ENCODE measurements at places on chromosomes 3 and 15.

DNA sequence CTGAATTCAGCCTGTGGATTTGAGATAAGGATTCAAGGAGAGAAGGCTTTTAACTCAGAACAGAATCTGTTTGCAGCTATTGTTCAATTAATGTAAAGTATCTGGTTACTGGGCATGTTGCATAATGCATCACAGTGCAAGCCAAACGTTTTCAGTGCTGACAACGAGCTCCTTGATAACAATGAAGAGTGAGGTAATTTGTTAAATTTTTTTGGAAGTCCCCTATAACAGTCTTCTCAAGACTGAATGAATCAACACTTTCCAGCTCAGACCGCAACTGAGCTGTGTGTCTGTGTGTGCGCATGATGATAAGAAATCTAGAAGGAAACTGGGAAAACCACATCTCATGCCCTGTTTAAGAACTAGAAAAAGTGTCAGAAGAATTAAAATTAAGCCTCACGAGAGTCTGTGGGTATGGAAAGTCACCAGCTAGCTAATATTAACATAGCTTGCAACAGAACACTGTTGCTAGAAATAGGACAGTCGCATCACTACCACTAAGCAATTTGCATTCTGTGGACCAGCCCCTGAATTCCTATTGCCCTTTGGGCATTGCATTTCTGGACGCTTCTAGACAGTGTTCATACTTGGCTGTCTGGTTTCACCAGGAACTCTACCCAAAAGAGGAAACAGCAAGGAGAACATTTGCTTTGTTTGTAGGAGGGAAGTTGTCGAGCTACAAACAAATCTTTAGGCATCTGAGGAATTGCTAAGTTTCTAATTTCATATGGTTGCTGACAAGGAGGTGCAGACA, 43.7 kb upstream of the ATP2C1 start:
- DNase-seq: peak; percentile 62

DNA sequence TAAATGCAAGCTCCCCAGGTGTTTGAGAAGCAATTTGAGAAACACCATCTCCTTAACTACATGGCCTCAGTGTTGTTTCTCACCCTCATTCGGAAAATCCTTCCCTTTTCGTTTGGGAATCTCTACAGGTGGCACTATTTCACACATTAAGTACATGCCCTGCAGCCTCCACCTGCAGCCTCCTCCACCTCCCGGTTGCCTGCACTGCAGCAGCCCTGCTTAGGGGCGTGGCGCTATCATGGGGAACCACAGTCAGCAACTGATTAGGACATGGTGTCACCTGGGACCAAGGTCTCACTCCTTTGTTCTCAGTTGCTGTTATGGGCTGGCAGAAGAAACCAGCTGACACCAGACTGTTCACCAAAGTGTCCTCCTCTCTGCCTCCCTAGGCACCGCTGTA, 11.7 kb upstream of the ZNF774 start:
- no peak for DNase-seq

DNA sequence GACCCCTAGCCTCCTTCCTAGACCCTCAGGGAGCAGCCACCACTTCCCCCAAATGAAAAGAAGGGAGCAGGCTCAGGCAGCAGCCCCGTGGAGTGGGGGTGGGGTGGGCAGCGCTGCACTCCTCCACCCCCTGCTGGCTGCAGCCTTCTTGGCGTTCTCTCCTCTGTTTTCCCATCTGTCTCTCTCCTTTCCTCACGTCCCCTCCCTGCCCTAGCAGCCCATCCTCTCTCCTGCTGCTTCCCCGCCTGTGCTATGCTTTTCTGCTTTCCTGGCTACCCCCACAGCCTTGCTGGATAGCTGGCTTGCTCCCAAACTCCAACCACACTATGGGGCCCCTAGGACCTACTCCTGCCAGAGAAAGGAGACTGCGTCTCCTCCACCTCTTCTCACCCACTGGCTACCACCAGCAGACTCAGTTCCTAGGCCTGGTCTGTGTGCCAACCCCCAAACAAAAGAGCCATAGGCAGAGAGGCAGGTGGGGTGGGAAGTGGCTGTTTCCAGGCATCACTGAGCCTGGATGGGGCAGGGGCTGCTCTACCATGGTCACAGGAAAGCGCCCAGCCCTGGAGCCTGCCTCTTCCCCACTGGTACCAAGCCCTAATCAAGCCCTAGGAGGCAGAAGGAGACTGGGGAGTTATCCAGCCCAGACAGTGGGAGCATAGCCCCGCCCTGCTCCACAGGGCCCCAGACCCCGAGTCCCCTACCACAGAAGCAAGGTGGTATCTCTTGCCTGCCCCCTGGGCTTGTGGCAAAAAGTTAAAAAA, 3.4 kb upstream of the DISP2 start:
- no peak for DNase-seq

GRCh38 chr15:30036036-30036703, 46.6 kb upstream of the GOLGA8J start:
- no peak for DNase-seq

- DNase-seq: no peak
Measured at GRCh38 chr3:171001957-171002694, 24.4 kb downstream of the SLC2A2 start.

GRCh38 chr15:24945711-24946110, 9.1 kb upstream of the SNRPN start:
- no peak for DNase-seq

- DNase-seq: no peak
Measured at GRCh38 chr3:53239800-53240199, 16.0 kb downstream of the TKT start.

- peak; percentile 76 for DNase-seq
Measured at GRCh38 chr3:138686771-138687221, 78.2 kb downstream of the FAIM start.

GRCh38 chr15:90994059-90994416, 297 bp downstream of the PRC1 start:
- DNase-seq: no peak

- no peak for DNase-seq
Measured at GRCh38 chr3:106092792-106093191, 224.0 kb upstream of the CBLB start.

GRCh38 chr15:63530235-63530634, 25.8 kb downstream of the USP3 start:
- DNase-seq: no peak

- no peak for DNase-seq
Measured at GRCh38 chr3:110485389-110485788, 586.2 kb upstream of the NECTIN3 start.

Measured in AG09309 (cell line).